ENCODE measurements at places on chromosomes 5 and 9. TPM values are rescaled to one million over a fixed set of nuclear protein-coding genes. Genes with fewer than 3 reads are reported as not detected.

ROR2 gene
- total RNA-seq, result not detected

SHOC1 gene
- not detected for total RNA-seq

LIFR gene
- not detected for total RNA-seq

MSH3 gene
- 16.3 TPM for total RNA-seq

IFNW1 gene
- total RNA-seq, result not detected

WDR38 gene
- total RNA-seq, result not detected

IFNA21 gene
- not detected for total RNA-seq

CAPSL gene
- not detected for total RNA-seq

GRCh38 chr5:38803246-38803645 lies 42.6 kb upstream of the OSMR start:
- H3K36me3 ChIP-seq, result no peaks in the 10 kb centered on the region
- DNase-seq, result no peak
- H3K4me3 ChIP-seq, result no peak overlapping the region
- peaks cover 5% of the 10 kb centered on the region for H3K27me3 ChIP-seq

DNA sequence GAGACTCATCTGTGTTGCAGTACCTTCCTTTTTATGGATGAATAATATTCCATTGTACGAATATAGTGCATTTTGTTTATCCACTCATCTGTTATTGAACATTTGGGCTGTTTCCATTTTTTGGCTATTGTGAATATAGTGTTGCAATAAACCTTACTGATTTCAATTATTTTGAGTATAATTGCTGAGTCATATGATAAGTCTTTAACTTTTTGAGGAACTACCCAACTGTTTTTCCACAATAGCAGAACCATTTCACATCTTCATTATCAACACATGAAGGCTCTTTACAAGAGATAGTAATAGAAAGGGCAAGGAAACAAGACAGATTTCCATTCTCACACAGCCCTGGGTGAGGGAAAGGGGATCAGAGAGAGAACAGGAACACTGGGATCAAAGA lies 329.2 kb downstream of the RAB3C start:
- no peak for DNase-seq
- H3K4me3 ChIP-seq, result no peak overlapping the region
- H3K27me3 ChIP-seq, result peaks cover 12% of the 10 kb centered on the region
- no peak overlapping the region for H3K27ac ChIP-seq

GRCh38 chr5:110896901-110897300 lies 158.1 kb downstream of the SLC25A46 start:
- no peak overlapping the region for H3K27ac ChIP-seq
- H3K4me1 ChIP-seq, result no peaks in the 10 kb centered on the region
- no peak overlapping the region for H3K4me3 ChIP-seq
- DNase-seq, result no peak
